DMS 273 treated with DMSO at 0.1 percent for 48 hours (cell line): ENCODE measurements at places on chromosomes 13 and 19.

DNA sequence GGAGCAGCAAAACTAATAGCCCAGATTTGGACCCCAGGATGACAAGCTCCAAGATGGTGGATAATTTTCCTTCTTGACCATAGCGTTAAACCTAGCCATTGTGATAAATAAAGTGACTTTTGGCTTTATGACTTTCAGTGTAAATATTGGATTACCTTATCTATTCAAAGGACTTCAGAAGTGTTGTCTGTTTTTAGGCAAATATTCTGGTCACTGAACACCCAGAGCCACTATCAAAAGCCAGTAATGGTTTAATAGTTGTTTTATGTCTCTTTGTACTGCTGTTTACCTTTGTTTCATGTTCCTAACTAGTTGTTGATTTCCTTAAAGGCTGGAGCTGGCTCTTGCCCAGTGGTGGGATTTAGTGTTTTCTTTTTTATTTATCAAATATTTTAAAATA is 81.6 kb downstream of the FGF9 start:
- DNase-seq = no peak

DNA sequence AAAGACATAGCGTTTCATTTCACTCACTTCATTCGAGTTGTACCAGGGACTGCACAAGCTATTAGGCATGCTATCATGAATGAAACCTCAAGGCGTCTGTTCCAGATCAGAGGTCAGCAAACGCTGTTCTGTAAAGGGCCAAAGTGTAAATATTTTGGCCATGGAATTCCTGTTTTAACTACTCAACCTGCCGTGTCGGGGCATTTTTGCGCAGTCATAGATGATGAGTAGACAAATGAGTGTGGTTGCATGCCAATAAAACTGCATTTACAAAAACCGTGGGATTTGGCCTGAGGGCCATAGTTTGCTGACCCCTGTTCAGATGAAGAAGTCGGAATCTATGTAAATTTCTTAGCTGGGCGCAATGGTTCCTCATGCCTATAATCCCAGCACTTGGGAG is 6.5 kb downstream of the INSR start:
- no peak for DNase-seq

DNA sequence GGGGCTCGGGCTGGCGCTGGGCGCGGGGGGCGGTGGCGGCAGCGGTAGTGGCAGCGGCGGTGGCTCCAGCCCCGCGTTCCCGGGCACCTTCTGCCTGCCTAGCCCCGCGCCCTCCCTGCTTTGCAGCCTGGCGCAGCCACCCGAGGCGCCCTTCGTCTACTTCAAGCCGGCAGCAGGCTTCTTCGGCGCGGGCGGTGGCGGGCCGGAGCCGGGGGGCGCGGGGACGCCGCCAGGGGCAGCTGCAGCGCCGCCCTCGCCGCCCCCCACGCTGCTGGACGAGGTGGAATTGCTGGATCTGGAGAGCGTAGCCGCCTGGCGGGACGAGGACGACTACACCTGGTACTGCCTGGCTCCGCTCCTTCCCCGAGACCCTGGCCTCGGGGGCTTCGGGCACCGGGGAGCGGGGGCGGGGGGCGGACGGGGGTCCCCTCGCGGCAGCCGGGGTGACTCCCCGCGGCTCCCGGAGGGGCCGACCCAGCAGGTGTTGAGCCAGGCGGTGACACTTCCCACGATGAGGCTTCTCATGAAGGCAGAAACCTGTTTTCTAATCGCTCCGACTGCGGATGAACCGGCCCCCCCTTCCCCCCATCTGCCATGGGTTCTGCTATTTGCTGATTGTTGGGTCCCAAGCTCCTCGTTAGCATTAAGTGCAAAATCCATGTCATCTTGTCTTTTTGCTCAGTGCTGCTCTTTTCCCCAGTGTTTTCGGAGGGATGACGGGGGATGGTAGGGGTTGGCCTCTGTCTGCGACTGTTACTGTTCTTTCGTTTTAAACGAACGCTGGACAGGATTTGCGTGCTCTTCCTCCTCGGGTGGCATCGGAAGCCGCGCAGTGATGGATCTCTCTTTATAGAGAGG is 943 bp downstream of the SLAIN1 start:
- DNase-seq = no peak

- DNase-seq = no peak
Observed at GRCh38 chr13:27619728-27620376, 477 bp downstream of the LNX2 start.

- no peak for DNase-seq
Observed at GRCh38 chr13:29522044-29522685, 73.3 kb downstream of the SLC7A1 start.

- peak; percentile 79 for DNase-seq
Observed at GRCh38 chr19:36771261-36772231, 1.1 kb downstream of the ZNF850 start.

GRCh38 chr13:50643060-50643459 is 200.4 kb downstream of the DLEU7 start:
- DNase-seq = no peak

DNA sequence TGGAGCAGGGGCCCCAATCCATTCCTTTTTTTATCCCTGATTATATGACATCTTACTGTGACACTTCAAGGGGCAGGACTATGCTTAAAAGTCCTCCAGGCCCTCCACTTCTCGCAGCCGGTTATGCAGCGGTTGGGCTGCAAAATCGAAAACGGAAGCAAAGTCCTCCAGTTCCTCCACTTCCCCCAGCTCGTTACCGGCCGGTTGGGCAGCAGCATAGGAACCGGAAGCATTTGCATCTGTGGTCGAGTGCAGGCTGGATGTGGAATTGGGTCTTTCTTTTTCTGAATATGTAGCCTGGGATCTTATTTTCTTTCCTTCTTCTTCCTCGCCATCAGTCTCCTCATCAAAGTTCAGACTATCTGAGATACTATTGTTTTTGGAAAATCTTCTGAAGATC is 46.1 kb downstream of the OXGR1 start:
- DNase-seq = no peak

DNA sequence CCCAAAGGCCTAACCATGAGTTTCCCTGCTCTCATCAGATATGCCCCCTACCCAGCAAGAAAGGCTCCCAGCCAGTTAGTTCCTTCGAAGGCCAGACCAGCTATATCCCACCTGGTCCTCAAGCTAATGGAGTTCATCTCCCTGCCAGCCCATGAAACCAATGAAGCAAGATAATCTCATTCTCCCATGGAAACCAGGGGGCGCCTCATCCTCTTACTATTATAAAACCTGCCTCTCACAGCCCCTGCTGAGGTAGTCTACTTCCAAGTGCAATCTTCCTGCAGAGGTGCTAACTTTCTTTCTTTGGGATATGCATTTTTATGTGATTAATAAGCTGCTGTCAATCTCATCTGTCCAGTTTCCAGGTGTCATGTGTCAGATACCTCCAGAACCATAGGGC is 34.0 kb upstream of the ZNF573 start:
- DNase-seq = no peak

DNA sequence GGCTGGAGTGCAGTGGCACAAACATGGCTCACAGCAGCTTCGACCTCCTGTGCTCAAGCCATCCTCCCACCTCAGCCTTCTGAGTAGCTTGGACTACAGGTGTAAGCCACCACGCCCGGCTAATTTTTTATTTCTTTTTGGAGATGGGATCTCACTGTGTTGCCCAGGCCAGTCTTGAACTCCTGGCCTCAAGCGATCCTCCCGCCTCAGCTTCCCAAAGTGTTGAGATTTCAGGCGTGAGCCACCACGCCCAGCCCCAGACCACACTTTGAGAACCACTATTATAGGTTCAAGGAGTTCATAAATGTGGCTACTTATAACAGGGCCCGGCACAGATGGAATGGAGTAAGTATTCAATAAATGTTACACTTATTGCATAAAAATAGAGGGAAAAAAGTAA is 3.3 kb upstream of the SCN1B start:
- no peak for DNase-seq

- DNase-seq = no peak
Observed at GRCh38 chr13:111872475-111873150, 194.3 kb upstream of the SOX1 start.

GRCh38 chr13:74174810-74175209 is 40.6 kb upstream of the KLF12 start:
- DNase-seq = no peak

- DNase-seq = no peak
Observed at GRCh38 chr13:84962849-84963248, 836.4 kb downstream of the SLITRK6 start.

DNA sequence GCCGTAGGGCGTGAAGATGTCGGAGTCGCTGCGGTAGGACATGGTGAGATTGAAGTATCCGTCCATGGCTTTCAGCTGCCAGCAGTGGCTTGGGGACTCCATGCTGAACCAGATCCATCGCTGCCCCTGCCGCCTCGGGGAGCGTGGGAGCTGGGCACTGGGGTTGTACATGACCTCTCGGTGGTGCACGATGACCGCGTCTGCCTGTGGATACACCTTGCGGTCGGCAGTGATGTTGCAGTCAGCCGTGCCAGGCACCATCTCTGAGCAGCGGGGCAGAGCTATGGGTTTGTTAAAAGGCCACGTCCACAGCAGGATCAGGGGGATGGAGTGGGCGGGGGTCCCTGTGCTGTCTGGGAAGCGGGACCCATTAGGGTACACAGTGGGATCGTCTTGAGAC is 7.4 kb downstream of the FUT6 start:
- no peak for DNase-seq

- no peak for DNase-seq
Observed at GRCh38 chr19:2040647-2041432, 10.2 kb downstream of the MKNK2 start.

- no peak for DNase-seq
Observed at GRCh38 chr13:112985803-112986408, 16.9 kb downstream of the MCF2L start.

DNA sequence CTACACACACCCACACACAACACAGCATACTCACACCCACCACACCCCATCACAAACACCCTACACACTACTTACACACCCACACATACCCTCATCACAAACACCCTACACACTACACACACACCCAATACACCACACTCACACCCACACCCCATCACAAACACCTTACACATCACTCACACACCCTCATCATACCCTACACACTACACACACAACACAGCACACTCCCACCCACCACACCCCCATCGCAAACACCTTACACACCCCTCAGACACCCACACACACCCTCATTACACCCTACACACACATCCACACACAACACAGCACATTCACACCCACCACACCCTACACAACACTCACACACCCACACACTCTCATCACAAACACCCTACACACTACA is 15.8 kb downstream of the PEPD start:
- no peak for DNase-seq

GRCh38 chr13:75445717-75446499 is 36.1 kb downstream of the TBC1D4 start:
- DNase-seq = no peak
